ENCODE measurements at places on chromosomes 11 and 22.

GRCh38 chr11:111397034-111397433 lies 18.0 kb upstream of the POU2AF1 start:
- DNase-seq, result no peak

DNA sequence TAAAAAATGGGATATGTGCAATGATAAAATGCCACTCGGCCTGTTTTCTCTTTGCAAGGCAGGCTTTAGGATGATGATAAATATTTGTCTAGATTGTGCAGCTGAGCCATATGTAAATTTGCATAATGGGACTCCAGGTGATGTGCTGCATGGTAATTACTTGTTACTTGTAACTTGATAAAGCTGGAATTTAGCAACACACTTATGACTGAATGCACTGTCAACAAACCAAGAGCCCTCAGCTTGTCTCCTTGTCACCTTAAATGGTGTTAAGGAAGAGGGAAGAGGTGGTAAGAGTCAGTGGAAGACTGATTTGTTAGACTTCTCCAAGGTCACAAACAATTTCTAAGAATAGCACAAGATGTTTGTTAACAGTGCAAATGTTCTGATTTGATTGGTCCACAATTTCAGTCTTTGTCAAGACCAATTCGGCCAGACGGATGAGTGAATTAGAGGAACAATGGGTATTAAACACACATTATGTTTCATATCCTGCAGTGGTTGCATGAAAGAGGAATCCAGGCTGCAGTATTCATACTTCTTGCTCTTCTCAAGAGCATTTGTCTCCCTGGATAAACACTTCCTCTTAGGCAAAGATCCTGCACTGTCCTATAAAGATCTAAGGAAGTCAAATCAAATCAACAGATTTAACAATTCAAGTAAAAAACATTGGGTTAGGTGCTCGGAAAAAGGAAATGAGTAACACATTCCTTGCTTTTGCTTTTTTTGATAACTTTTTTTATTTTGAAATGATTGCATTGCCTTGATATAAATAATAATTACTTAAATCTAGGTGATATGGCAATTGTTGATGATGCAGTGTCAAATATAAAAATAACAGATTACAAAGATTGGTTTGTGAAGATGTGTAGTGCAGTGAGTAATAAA lies 448.3 kb upstream of the DDI1 start:
- DNase-seq, result no peak

GRCh38 chr11:61035526-61035835 lies 64.0 kb downstream of the CD6 start:
- DNase-seq, result no peak

- no peak for DNase-seq
Measured at GRCh38 chr11:119706029-119706428, 23.0 kb downstream of the NECTIN1 start.

DNA sequence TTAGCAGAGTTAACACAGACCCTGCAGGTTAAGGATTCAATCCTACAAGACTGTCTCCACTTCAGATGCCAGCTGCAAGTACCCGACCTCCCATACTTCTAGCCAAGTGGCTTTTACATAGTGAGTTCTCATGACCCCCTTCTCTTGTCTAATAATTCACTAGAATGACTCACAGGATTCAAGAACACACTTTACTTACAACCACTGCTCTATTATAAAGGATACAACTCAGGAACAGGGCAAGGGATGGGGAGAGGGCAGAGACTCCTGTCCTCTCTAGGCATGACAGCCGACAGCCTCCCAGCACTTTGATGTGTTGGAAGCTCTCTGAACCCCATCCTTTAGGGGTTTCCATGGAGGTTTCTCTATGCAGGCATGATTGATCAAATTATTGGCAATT lies 60.0 kb downstream of the MYO18B start:
- no peak for DNase-seq

GRCh38 chr11:101126551-101127196 lies 2.9 kb downstream of the PGR start:
- DNase-seq, result no peak

- no peak for DNase-seq
Measured at GRCh38 chr11:126345759-126346585, 9.5 kb upstream of the ST3GAL4 start.

GRCh38 chr11:15170698-15171097 lies 56.0 kb downstream of the INSC start:
- no peak for DNase-seq

DNA sequence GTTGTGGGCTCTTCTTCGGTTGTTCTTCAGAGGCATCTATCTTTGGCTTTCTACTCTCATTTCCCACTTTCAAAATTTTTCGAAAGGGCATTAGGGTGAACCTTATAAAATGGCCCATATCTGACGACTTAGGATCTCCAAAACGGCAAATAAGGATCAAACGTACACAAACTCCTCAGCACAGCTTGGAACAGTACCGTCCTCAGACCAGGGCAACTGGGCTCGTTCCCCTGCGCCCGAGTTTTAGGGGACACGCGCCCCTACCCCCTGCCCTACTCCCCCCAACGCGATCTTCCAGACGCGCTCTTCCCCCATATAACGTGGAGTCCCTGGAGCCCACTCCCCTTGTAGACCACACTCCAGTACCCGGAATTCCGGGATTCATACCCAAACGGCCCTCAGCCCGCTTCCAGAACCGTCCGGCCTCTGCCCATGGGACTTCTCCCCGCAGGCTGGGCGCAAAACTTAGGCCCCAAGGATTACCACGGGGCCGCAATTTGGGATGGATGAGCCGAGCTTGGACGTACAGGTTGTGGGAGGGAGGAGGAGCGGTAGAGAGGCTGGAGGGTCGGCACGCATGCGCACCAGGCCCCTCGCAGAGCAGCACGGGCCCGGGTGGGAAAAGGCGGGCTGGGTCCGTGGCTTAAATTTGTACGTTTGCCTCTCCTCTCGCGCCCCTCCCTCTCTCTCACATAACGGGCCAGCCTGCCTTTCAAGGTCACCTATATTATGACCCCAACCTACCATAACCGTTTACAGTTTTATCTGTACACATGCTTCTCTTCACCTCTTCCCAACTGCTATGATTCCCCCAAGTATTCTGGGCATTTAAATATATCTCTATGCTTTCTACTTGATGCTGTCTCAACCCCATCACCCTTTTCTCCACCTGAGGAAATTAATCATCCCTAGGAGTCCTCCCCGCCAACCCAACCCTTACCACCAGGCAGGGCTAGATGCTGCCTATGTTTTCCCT lies 3.4 kb downstream of the CCDC89 start:
- DNase-seq, result peak; percentile 34

DNA sequence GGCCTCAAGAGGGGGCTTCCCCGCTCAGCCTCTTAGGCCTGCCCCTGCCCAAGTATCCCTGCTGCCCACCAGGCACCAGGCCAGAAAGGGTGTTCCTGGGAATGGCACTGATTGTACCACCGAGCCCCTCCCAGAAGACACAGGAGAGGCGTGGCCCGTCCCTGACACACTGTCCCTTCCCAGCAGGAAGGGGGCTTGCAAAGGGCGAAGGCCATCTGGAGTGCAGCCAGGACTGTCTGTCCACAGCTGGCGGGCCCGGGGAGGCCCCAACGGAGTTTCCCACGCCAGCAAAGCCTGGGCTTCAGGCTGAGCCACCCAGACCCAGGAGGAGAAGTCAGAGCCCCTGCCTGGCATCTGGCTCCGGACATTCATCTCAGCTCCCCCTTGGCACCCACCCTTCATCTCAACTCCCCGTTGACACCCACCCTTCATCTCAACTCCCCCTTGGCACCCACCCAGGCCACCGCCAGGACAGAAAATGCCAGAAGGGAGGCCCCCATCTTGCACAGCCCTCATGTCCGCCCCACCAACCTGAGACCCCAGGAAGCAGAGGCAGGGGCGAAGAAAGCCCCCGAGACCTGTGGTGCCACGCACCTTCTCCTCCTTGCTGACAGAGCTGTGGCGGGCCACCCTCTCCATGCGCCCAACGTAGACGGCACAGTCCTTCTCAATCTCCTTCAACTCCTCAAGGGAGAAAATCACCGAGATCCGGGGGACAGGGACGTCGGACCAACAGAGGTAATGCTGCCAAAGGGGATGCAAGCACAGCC lies 19.4 kb downstream of the TUBGCP6 start:
- DNase-seq, result no peak

- no peak for DNase-seq
Measured at GRCh38 chr11:36702330-36703054, 104.5 kb upstream of the RAG2 start.

GRCh38 chr22:16801088-16801487 lies 24.1 kb downstream of the XKR3 start:
- no peak for DNase-seq

GRCh38 chr11:6268820-6269219 lies 9.2 kb downstream of the CCKBR start:
- DNase-seq, result no peak

- no peak for DNase-seq
Measured at GRCh38 chr11:11095831-11096723, 238.2 kb upstream of the ZBED5 start.

DNA sequence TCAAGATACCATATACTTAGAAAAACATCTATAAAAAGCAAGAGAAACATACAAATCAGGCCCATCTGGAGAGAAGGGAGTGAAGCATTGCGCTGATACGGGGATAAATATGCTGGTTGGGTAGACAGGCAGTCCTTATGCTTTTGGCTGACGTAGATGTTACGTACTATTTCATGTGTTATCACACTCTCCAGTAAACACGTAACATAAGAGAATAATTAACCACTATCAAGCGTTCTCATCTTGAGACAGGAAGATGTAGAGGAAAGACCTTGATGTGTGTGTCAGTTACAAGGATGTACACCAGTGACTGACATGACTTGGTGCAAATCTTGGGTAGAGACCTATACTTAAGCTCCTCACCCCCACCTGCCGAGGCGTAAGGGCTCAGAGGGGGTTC lies 86.7 kb upstream of the PRODH start:
- no peak for DNase-seq

DNA sequence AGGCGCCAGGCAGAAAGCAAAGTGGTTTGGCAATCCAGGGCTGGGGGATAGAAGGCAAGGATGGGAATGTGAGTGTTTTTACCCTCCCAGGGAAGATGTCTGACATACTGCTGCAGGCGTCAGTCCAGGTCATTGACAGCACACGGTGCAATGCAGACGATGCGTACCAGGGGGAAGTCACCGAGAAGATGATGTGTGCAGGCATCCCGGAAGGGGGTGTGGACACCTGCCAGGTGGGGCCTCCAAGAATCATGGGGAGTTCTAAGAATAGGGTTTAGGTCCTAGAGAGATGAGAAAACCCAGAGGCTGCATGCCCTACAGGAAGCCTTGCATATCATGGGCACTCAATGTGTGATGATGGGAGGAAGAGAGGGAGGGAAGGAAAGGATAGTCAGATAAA lies 28.3 kb upstream of the SMIM35 start:
- no peak for DNase-seq

DNA sequence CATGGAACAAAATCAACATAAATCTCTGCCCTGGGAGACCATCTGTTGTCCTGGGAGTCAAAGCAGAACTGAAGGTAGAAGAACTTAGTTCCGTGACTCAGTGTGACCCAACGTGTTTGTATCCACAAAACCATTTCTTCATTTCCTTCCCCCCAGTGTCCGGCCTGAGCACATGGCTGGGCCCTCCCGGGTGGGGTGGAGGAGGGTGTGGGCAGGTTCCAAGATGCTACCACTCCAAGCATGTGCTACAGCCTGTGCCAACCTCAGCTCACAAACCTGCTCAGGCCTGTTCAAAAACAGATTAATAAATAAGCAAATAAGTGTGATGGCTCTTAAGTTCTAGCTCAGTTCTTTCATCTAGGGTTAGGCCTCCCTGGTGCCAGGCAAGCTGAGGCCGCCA lies 55.3 kb downstream of the SHANK2 start:
- no peak for DNase-seq

- DNase-seq, result no peak
Measured at GRCh38 chr11:110113973-110114372, 20.8 kb downstream of the ZC3H12C start.

DNA sequence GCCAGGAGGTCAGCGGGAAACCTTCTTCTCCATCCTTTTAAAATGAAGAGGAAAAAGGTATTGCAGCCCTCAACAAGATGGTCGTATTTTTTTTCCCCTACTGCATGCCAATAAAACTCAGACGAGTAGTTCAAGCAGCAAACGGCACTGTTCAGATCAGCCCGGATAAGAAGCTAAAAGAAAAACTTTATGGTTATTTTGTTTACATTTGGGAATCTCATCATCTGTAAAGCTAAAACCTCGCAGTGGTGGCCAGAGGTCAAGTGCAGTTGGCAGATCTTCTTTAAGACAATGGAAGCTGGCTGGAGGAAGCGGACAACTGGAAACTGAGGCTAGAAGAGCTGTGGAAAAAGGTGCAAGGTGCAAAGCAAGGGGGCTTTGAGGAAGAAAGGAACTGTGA lies 31.0 kb upstream of the CHRM4 start:
- DNase-seq, result no peak

Measured in activated naive CD8-positive, alpha-beta T cell treated with anti-CD3 and anti-CD28 coated beads, Interleukin-2, amount 50 U/mL, for 16 hours (primary cell).